Endothelial cell (in vitro differentiated cells): ENCODE measurements at places on chromosomes 1 and 21.

- H3K27ac ChIP-seq = peak overlapping the region; percentile 98
- H3K4me3 ChIP-seq = peak overlapping the region; percentile 90
- peaks cover 55% of the 10 kb centered on the region for H3K4me1 ChIP-seq
These were observed 878 bp downstream of the MINDY1 start for GRCh38 chr1:151005729-151006319.

DNA sequence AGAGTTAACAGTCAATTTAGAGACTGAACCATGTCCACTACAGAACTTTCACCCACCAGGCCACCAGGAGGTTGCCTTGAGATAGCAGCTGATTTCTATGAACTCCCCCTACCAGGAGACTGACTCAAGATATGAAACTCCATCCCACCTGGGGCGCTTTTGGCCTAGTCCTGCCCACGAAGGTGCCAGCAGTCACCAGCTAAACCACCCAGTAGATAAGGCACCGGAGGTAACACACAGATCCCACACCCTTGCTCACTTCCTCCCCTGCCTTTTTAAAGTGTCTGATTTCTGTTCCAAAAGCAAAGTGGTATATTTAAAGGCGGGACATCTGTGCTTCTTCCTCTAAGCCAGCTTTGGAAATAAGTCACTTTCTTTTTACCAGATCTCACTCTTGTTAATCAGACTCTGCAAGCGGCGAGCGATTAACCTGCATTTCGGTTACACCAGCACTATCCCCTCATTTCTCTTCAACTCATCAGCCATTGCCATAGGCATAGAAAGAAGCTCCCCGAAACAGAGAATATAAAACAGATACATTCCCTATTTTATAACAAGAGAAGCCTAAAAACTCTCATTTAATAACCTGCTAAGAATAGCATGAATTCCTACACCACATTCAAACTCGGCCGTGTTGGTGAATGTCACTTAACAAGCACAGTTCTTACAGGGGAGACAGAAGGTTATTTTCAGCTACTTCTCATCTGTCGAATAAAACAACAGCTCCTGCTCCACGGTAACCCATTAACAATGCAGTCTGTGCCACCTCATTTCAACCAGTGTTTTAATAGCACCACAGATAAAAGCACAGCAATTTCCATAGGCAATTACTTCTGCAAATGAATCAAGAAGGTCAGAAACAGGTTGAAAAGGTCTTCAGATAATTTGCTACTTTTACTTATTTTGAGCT, 318.1 kb downstream of the KCNH1 start:
- no peak overlapping the region for H3K4me3 ChIP-seq
- no peak overlapping the region for H3K27ac ChIP-seq
- DNase-seq = no peak
- H3K36me3 ChIP-seq = no peaks in the 10 kb centered on the region
- no peaks in the 10 kb centered on the region for H3K4me1 ChIP-seq
- peaks cover 1% of the 10 kb centered on the region for H3K27me3 ChIP-seq

DNA sequence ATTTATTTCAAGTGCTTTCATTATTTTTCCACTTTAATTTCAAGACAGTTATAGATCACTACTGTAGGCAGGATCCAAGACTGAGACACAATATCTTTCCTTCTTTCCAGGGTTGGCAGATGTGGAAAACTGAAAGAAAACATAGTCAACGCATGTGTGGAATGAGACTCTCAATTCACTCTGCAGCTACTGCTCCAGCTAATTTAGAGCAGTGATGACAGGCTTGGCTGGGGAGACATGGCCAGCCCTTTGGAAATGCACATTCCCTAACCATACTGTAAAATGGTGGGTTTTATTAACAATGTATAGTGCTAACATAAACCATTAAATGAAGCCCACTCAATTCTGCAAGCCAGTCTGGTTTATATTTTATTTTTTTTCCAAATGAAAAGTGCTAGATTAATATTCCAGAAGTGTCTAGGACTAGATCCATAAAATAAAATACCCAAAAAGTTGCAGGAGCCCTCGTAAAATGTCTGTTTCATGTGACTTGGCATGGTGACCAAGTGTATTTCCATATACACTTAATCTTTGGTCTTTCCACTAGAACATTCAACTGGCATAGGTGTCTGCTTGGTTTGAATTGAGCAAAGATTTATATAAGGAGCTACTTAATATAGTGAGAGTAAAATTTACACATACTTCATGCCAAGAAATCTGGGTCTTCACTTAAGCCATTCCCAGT, 32.9 kb downstream of the COL11A1 start:
- no peaks in the 10 kb centered on the region for H3K36me3 ChIP-seq
- H3K4me3 ChIP-seq = no peak overlapping the region
- H3K27me3 ChIP-seq = no peaks in the 10 kb centered on the region

- no peaks in the 10 kb centered on the region for H3K36me3 ChIP-seq
- peaks cover 4% of the 10 kb centered on the region for H3K4me1 ChIP-seq
- no peak overlapping the region for H3K27ac ChIP-seq
- H3K4me3 ChIP-seq = no peak overlapping the region
- peaks cover 6% of the 10 kb centered on the region for H3K27me3 ChIP-seq
- no peak for DNase-seq
These were observed 13.0 kb upstream of the COL18A1 start for GRCh38 chr21:45391743-45392572.

GRCh38 chr1:39154553-39155421, 49.7 kb upstream of the MACF1 start:
- peaks cover 77% of the 10 kb centered on the region for H3K4me1 ChIP-seq
- peak overlapping the region; percentile 85 for H3K27ac ChIP-seq
- peak overlapping the region; percentile 67 for H3K4me3 ChIP-seq
- H3K36me3 ChIP-seq = peaks cover 2% of the 10 kb centered on the region

DNA sequence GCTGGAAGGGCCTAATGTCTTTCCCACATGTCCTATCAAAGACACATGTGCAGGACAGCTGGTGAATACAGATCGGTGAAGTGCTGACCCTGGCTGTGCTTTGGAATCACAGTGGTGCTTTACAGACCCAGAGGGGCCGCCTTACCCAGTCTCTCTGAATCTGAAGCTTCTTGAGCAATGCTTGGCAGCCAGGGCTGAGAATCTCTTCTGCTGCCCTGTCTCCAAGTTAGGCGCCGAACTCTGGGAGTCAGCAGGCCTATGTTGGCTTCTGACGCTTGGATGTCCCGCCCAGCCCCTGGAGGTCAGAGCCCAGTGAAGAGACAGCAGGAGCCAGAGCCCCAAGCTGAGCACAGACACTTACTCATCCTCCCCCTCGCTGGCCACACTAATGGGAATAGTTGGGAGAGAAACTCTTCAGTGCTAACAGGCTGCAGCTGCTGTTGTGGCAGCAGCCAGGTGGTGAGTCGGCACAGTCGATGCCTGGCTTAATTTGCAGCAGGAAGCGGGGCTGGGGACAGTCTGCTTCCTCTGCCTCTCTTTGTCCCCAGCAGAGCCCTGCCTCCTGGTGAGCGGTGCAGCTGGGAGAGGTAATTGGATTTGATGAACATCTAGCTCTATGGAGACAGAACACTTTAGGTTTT, 68.1 kb downstream of the URB2 start:
- peaks cover 14% of the 10 kb centered on the region for H3K4me1 ChIP-seq
- H3K4me3 ChIP-seq = no peak overlapping the region
- H3K27ac ChIP-seq = no peak overlapping the region
- DNase-seq = peak; percentile 22
- peaks cover 5% of the 10 kb centered on the region for H3K27me3 ChIP-seq

- no peak overlapping the region for H3K4me3 ChIP-seq
- H3K27ac ChIP-seq = no peak overlapping the region
- no peak for DNase-seq
- H3K4me1 ChIP-seq = peaks cover 18% of the 10 kb centered on the region
- peaks cover 19% of the 10 kb centered on the region for H3K36me3 ChIP-seq
These were observed 24.5 kb upstream of the MEF2D start for GRCh38 chr1:156525071-156525501.

GRCh38 chr1:65751961-65752360, 40.7 kb upstream of the PDE4B start:
- peaks cover 2% of the 10 kb centered on the region for H3K27me3 ChIP-seq
- no peak for DNase-seq
- no peaks in the 10 kb centered on the region for H3K36me3 ChIP-seq
- no peak overlapping the region for H3K27ac ChIP-seq

- H3K4me3 ChIP-seq = no peak overlapping the region
- H3K36me3 ChIP-seq = no peaks in the 10 kb centered on the region
- H3K4me1 ChIP-seq = peaks cover 21% of the 10 kb centered on the region
These were observed 44.8 kb upstream of the SGIP1 start for GRCh38 chr1:66489151-66489550.

DNA sequence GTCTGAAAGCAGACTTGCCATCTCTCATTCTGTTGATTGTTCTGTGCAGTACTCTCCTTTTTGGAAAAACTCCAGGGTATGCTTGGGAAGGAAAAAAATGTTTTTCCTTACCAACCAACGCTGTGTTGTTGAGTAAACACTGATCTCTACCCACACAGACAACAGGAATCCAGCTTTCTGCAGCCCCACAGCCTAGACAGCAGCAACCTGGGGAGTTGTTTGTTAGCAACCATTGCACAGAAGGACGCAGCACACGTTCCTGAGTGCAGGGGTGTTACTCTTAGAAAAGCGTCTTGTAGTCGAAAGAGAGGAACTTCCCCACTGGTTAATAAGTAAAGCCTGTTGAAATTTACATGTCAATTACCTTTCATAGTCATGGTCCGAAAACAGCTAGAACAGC, 56.6 kb downstream of the SMYD2 start:
- peaks cover 12% of the 10 kb centered on the region for H3K4me1 ChIP-seq
- H3K27ac ChIP-seq = peak overlapping the region; percentile 23
- no peaks in the 10 kb centered on the region for H3K27me3 ChIP-seq

DNA sequence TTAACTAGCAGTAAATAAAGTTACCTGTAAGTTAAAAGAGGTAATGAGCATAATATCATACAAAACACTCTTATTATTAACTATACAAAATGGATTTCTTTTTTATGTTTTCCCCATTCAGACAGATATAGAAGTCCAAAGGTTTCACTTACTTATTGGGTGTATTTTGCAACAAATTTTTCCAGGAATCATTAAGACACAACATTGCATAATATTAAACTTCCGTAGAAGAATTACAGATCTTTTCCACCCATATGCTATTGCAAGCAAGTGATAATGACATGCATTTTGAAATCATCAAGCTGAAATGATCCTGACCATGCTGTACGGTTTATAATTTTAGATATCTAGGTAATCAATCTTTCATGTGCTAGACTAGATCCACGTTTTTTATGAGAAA, 957.0 kb downstream of the NCAM2 start:
- no peak for DNase-seq
- H3K27ac ChIP-seq = no peak overlapping the region
- no peaks in the 10 kb centered on the region for H3K4me1 ChIP-seq
- H3K4me3 ChIP-seq = no peak overlapping the region

- no peak for DNase-seq
- H3K27ac ChIP-seq = no peak overlapping the region
- H3K4me1 ChIP-seq = peaks cover 15% of the 10 kb centered on the region
- peaks cover 42% of the 10 kb centered on the region for H3K36me3 ChIP-seq
These were observed 13.8 kb upstream of the KCNQ4 start for GRCh38 chr1:40769815-40770214.

DNA sequence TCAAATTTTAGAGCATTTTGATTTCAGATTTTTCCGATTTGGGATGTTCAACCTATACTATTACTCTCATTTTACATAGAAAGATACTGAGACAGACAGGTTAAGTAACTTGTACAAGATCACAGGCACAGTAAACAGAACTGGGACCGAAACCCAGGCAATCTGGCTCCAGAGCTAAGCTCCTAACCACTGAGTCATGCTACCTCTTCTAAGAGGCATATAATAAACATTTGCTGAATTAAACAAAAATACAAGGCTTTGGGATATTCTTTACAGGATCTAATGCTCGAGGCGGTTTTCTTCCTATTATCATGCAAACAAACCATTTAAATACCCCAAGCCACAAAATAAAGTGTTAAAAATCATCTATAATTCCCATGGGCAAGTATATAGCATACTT, 50.3 kb downstream of the MCOLN2 start:
- H3K36me3 ChIP-seq = no peaks in the 10 kb centered on the region
- no peak overlapping the region for H3K4me3 ChIP-seq
- H3K27me3 ChIP-seq = peaks cover 7% of the 10 kb centered on the region
- no peak overlapping the region for H3K27ac ChIP-seq
- H3K4me1 ChIP-seq = no peaks in the 10 kb centered on the region

DNA sequence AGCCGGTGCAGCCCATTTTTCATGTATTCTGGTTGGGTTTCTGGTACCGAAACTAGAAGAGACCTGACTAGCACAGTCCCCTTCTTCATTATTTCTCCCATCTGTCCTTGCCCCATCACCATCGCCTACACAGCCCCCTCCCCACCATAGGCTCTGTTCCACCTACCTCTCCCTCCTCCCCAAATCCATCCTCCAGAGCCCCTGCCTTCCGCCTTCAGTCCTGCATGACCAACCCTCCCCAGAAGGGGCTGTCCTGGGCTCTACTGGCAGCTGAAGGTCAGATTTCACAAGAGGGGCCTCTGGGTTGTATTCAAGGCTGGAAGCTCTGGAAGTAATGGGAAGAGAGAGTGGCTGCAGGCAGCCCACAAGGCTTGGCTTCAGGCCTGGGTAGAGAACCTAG, 55.2 kb downstream of the SDC3 start:
- DNase-seq = no peak
- peaks cover 30% of the 10 kb centered on the region for H3K4me1 ChIP-seq
- no peak overlapping the region for H3K4me3 ChIP-seq
- no peaks in the 10 kb centered on the region for H3K36me3 ChIP-seq

- peaks cover 4% of the 10 kb centered on the region for H3K27me3 ChIP-seq
- peaks cover 2% of the 10 kb centered on the region for H3K36me3 ChIP-seq
- peaks cover 2% of the 10 kb centered on the region for H3K4me1 ChIP-seq
- DNase-seq = no peak
- no peak overlapping the region for H3K4me3 ChIP-seq
- H3K27ac ChIP-seq = no peak overlapping the region
These were observed 6.2 kb downstream of the KCNA3 start for GRCh38 chr1:110668549-110668948.

GRCh38 chr1:156126630-156127534, 12.4 kb downstream of the LMNA start:
- peak overlapping the region; percentile 92 for H3K27ac ChIP-seq
- no peak overlapping the region for H3K4me3 ChIP-seq

DNA sequence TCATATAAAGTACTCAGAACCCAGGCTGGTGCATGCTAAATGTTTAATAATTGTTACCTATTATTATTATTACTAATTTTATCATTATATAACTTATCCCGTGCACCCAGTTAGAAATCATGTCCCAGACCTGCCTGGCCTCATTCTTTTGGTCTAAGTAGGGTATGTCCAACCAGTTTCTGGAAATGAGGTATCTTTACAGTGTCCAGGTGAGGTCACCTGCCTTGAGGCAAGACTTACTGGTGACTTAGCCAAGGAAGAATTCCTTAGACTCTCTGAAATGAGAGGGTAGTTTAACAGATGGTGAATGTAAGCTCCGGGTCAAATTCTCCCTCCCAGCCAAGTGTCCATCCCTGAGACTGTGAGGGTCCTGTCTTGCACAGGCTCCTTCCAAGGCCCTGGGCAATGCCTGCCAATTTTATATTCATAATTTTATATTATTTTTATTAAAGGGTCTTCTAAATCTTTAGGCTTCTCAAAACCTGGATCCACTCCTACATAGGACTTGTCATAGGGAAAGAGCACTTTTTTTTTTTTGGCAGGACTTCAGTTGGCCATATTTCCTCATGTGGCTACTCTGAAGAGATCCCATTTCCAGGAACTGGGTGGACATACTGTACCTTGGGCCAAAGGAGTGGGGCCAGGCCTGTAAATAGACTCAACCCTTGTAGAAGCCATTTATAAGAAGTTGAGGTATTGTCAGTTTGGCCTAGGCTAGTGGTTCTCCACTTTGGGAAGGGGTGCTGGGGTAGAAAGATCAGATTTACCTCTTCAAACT, 96.7 kb upstream of the KCNA3 start:
- no peak overlapping the region for H3K4me3 ChIP-seq
- no peak for DNase-seq
- H3K27ac ChIP-seq = no peak overlapping the region
- H3K36me3 ChIP-seq = peaks cover 4% of the 10 kb centered on the region
- no peaks in the 10 kb centered on the region for H3K27me3 ChIP-seq
